ENCODE measurements at places on chromosomes 1 and 21.

- DNase-seq, result no peak
Observed at GRCh38 chr21:46069719-46070279, 28.1 kb upstream of the COL6A2 start.

DNA sequence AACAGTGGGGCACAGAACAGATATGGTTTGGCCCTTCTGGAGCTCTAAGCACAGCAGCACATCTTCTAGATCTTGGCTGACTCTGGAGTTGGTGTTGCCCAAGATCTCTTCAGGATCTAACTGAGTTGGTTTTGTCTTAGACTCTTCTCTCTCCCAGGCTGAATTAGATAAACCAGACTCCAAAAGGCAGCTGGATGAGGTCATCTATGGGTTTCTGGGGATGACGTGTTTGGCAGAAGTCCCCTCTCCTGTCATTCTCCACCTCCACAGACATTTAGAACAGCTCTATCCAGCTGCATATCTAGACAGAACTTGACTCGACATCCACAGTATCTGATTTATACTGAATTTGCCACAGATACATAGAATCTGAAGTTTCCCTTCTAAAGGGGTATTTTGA lies 75.3 kb downstream of the ST6GALNAC5 start:
- no peak for DNase-seq

- no peak for DNase-seq
Observed at GRCh38 chr1:21617126-21617738, 51.9 kb downstream of the RAP1GAP start.

DNA sequence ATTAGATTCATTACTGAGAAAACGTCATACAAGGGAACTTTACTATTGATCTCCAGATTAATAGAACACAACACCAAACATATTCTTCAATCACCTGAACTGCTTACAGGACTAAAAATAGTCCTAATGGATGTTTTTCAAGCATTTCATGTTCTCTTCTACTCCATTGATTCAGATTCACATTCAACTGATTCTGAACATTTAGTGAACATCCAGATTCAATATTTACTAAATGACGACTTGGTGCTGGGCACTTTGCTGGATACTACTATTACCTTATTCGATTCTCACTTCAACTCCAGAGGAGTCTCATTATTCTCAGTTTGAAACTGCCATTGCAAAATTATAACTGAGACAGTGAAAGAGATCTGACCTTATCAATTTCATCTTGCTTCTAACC lies 18.8 kb upstream of the SUCO start:
- DNase-seq, result no peak

DNA sequence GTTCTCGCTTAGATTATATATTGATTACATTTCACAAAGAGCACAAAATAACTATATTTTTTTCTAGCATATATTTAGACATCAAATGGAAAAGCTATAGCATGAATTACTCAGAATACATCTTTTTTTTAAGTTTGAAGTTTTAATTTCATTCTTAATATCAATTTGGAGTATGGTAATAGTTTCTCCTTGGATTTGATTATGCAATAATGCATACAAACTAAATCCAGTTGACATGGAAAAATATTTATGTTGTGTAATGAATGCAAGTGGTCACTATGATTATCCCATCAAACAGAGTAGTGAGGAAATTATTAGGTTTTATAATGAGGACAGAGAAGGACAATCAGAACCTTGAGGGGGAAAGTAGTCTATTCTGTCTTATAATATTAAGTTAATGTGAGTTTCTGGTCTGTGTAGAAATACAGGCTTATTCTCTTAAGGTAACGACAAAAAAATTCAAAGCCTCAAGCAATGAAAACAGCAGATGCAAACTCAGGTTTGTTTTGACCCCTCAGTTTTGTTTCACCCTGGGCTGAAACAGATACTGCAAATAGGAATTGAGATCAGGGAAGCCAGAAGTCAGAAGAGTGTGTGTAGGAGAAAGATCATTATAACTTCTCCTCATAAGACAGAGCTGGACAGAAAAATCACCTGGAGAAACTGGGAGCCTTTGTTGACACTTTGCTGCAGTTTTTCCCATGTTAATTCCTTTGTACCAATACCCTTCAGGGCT lies 23.7 kb downstream of the LRRC8B start:
- no peak for DNase-seq

GRCh38 chr1:15681349-15682292 lies 2.5 kb upstream of the PLEKHM2 start:
- no peak for DNase-seq

DNA sequence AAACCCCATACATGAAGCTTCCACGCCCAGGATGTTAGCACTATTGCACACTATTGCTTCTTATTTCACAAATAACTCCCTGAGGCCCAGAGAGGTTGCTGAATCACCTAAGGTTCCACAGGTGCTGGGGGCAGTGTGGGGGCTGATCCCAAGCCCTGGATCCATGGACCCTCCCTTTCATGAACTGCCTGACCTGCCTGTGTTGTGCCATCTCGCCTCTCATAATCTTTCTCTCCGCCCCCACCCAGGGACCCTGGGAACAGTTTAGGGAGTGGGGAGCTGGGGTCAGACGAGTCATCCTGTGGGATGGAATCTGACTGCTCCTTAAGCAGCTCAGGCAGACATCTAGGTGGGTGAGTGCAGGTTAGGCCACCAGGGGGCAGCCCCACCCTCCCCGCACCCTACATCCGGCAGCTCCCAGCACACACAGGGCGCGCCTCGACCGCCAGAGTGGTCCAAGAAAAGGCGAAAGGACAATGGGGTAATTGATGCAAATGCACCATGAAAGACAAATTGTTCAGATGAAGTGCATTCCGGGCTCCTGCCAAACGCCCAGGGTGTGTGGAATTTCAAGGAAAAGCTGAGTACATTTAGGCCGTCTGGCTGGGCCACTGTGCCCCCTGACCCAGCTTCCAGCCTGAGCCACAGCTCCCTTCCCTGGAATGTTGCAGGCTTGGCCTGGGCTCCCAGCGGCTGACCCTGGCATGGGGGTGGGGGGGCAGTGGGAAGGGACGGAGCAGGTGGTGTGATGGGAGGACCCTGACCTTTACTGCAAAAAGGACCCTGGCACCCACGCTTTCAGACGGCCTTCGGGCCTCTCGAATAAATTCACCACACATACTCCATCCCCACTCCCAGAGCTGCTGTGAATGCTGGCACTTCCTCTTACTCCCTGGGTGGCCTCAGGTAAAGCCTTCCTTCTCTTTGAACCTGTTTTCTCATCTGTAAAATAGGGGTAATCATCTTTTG lies 20.8 kb downstream of the PHLDA3 start:
- peak; percentile 60 for DNase-seq

DNA sequence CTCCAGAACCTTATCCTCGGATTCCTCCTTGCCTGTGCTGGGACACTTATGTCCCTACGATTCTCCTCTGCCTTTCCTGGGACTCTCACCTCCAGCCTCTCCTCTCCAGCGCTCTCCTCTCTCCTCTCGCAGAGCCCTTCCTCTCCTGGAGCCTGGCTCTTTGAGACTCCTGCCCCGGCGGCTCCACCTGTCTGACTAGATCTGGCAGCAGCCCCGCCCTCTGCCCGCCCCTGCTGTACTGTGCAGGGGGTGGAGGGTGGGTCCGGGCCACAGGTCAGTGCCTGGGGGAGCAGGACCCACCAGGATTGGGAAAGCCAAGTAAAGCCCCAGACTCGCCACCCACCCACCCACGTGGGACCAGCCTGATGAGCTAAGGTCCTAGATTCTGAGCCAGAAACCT lies 1.6 kb downstream of the ELOVL1 start:
- DNase-seq, result no peak

- no peak for DNase-seq
Observed at GRCh38 chr1:212967801-212968200, 17.5 kb downstream of the VASH2 start.

DNA sequence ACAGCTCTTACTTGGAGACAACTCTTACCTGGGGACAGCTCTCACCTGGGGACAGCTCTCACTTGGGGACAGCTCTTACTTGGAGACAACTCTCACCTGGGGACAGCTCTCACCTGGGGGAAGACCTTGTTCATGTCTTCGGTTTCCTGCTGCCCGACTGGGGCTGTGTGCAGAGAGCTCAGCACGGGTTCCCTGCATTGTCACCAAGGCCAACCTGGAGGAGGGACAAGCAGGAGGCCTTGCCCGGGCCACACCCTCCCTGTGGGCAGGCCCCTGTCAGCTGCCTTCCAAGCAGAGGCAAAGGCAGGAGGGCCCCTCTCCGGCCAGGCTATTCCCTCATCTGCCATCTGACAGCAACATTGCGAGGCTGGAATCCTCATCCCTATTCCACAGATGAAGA lies at the start of gene LDLRAD1:
LDLRAD1 (minus strand) TSS at position 208 of the 400 bp plus-strand sequence; CDS start at position 134, 74 bp downstream.
- DNase-seq, result no peak

- DNase-seq, result no peak
Observed at GRCh38 chr1:54885237-54885679, 1.7 kb downstream of the DHCR24 start.

GRCh38 chr21:25788677-25789076 lies 53.9 kb downstream of the GABPA start:
- DNase-seq, result no peak

GRCh38 chr1:156618853-156619581 lies at the start of gene HAPLN2:
HAPLN2 (plus strand) TSS chr1:156619415; CDS start chr1:156623491, 4,076 bp downstream.
- peak; percentile 44 for DNase-seq

GRCh38 chr1:118716775-118717174 lies 271.4 kb downstream of the TBX15 start:
- no peak for DNase-seq

DNA sequence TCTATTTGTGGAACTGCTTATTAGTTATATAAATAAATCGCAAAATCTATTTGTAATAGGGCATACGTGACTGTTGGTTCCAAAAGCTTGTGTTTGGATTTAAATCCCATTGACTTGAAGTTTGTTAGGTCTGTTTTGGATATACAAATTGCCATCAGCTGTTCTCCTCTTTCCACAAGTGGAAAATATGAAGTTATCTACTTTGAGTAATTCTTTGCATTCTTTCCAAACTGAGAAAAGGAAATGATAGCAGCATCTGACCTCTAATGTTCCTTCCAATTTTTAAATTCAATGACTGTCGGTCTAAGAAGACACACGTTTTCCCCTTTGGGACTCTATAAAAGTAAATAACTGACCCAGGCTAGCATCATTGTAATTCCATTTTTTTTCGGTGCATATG lies 165.7 kb upstream of the SGIP1 start:
- DNase-seq, result no peak

GRCh38 chr1:219299420-219299819 lies 125.7 kb downstream of the LYPLAL1 start:
- no peak for DNase-seq

DNA sequence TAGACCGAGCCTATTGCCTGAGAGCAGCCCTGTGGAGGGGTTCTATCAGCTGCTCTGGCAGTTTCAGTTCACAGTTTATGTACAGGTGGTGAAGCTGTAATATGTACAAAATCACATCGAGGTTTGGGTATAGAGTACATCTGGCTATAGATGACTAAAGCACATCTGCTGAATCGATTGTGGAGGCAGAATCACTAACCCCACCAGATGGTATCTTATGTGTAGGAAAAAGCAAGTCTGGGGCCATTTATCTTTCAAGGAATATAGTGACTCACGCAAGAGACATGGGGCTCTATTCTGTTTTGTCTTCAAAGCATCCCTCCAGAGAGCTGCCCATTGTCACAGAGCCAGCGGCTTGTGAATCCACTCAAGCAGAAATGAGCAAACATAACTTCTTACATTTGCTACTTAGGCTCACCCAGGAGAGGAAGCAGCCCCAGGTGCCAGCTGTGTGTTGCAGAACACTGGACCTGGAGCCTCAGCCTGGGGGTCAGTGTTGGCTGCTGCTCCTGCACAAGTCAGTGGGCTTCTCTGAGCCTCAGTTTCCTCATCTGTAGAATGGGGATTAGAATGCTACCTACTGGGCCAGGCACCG lies 21.3 kb downstream of the MIIP start:
- DNase-seq, result no peak

GRCh38 chr1:87362834-87363426 lies 34.2 kb downstream of the LMO4 start:
- no peak for DNase-seq

DNA sequence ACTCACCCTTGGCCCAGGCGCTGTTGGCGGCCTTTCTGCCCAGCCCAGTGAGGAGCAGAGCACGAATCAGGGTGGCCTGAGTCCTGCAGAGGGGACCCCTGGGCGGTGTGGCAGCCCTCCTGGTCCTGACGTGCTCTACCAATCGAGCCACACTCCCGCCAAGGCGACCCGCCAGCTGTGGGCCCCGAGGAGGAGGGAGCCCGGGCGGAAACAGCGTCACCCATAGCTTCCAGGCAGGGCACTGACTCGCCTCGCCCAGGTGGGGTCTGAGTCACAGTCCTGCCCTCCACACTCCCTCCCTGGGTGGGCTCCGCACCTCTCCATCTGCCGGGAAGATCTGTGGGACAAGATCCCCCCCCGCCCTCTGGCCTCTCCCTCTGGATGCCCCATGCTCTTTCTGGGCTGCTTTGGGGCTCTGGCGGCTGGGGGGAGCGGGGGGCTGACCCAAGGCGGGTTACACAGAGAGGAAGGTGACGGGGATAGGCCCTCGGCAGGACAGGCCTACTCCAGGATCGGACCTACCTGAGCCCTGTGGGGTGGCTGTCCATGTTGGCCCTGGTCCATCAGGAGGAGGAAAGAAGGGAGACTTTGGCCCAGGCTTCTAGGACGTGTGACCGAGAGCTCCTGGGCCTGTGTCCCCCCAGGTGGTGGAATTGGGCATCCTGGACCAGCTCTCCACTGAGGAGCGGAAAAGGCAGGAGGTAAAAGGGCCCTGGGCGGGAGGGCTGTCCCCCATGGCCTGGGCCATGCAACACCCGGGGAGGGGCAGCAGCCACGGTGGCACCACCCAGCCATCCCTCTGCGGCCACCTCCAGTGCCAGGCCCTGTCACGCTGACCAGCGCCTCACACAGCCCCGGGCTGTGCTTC lies 14.0 kb downstream of the ARHGEF16 start:
- no peak for DNase-seq

- peak; percentile 49 for DNase-seq
Observed at GRCh38 chr1:50977575-50978143, 7.6 kb downstream of the CDKN2C start.

DNA sequence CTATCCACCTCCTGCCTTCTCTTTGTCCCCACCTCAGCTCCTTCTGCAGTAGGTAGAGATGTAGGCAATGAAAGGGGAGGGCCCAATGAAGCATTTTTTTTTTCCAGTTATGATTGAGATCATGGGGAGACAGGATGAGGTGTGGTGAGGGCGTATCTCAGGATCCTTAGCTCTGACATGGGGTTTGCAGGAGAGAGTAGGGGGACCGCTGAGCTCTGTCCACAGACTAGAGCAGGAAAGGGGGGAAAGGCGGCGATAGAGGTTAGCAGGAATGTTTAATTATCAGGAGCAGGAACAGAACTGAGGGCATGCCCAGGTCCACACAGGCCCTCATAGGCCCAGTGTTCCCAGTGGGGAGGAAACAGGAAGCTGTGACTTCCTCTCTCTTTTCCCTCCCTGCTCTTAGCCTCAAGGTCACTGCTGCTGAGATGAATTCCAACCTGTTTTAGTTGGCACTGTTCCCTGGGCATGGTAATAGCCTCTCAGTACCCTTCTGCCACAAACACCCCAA lies 901 bp upstream of the RXFP4 start:
- DNase-seq, result no peak

DNA sequence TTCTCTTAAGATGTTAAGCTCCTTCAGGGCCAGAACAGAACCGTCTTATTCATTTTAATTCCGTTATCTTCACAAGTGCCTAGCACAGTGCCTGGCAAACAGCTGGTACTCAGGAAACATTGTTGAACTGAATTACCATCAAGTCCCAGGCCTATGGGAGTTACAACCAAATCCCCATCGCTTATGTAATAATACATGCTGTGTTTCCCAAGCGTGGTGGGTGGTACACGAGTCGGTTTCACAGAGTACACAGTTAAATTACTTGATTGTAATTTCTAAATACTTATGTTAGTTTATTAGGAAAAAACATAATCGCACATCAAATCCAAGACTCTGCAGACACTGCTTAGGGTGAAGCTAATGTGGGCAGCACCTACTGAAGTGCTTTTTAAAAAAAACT lies 1.0 kb downstream of the ANGEL2 start:
- no peak for DNase-seq

GRCh38 chr1:50996083-50996482 lies 26.0 kb downstream of the CDKN2C start:
- DNase-seq, result no peak

All from activated T-cell treated with anti-CD3 and anti-CD28 coated beads, Interleukin-2, amount 50 U/mL, for 1 hour (primary cell).